ENCODE measurements at places on chromosomes 11 and 22. TPM values are rescaled to one million over a fixed set of nuclear protein-coding genes. Genes with fewer than 3 reads are reported as not detected.

The ADORA2A gene
- total RNA-seq = 6.5 TPM

The CASP1 gene
- total RNA-seq = 2.9 TPM

The RFPL1 gene
- total RNA-seq = under 0.01 TPM

DNA sequence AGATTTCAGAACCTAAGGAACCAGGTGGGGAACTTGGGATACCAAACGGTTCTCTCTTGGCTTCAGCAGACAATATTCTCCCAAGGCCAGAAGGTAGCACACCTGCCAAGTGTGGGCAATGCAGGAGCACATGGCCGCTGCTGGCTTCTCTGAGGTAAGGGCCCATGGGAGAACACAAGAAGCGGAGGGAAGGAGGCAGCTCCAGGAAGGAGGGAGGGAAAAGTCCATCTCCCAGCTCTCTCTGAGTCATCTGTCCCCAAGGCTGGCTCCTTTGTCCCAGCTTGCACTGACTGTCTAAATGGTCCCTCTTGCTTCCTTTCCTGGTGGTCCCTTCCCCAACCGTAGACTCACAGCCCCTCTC, 557.9 kb upstream of the CADM1 start:
- no peak for DNase-seq

DNA sequence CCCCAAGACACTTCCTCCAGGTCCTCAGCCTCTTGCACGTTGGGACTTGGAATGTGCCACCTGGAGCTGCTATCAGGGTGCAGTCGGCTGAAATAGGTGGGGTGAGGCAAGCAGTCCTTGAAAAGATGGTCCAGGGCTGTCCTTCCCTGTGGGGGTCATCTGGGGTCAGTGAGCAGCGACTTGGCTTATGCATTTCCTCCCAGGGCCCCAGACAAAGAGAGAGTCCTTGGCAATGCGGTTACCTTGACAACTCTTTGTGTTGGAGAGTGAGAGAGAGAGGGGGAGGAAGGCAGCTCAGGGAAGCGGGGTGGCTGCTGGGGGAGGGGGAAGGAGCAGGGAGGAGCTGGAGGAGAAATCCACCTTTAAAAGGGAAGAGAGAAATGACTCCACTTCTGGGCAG, 93.8 kb downstream of the MIAT start:
- DNase-seq = no peak

GRCh38 chr11:121478895-121479697, 26.3 kb upstream of the SORL1-AS1 start:
- DNase-seq = no peak

The NAA40 gene
- 11.4 TPM for total RNA-seq
